Lung (tissue), 17 donors: ENCODE measurements at places on chromosomes 1 and 21. TPM values are rescaled to one million over a fixed set of nuclear protein-coding genes. Genes with fewer than 3 reads are reported as not detected.

- H3K4me3 ChIP-seq = no peak overlapping the region
- no peaks in the 10 kb centered on the region for H3K4me1 ChIP-seq
- DNase-seq = no peak
Observed at GRCh38 chr1:207670997-207671396, 26.1 kb downstream of the CR1L start.

DNA sequence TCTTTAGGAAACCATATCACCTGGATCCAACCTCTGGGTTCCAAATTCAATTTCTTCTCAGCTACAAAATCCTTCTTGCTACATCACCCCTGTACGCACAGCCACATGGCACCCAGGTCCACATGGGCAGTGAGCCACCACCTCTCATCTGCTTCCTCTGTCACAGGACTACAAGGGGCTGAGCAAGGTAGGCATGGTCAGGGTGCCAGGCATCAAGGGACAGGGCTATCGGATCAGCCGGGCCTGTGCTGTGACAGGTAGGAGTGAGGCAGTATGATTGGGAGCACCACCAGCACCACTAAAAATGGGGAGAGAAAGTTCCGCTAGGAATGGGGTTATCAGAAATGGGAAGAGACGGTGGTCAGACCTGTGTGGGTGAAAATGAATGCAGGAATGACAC, 29.4 kb downstream of the S100A6 start:
- no peak overlapping the region for H3K4me3 ChIP-seq
- no peak overlapping the region for H3K27ac ChIP-seq
- H3K36me3 ChIP-seq = no peaks in the 10 kb centered on the region
- no peaks in the 10 kb centered on the region for H3K27me3 ChIP-seq
- no peak for DNase-seq

- H3K27me3 ChIP-seq = peaks cover 14% of the 10 kb centered on the region
- peaks cover 13% of the 10 kb centered on the region for H3K4me1 ChIP-seq
- no peak overlapping the region for H3K27ac ChIP-seq
- H3K36me3 ChIP-seq = no peaks in the 10 kb centered on the region
Observed at GRCh38 chr1:119011706-119012105, 23.6 kb upstream of the TBX15 start.

GRCh38 chr21:36384885-36385232, 333 bp upstream of the CHAF1B start:
- H3K27ac ChIP-seq = no peak overlapping the region
- H3K4me3 ChIP-seq = no peak overlapping the region
- no peaks in the 10 kb centered on the region for H3K36me3 ChIP-seq
- no peaks in the 10 kb centered on the region for H3K4me1 ChIP-seq
- no peaks in the 10 kb centered on the region for H3K27me3 ChIP-seq

- H3K4me3 ChIP-seq = no peak overlapping the region
- H3K27ac ChIP-seq = peak overlapping the region; percentile 7
- H3K27me3 ChIP-seq = no peaks in the 10 kb centered on the region
- DNase-seq = no peak
- H3K36me3 ChIP-seq = no peaks in the 10 kb centered on the region
Observed at GRCh38 chr1:208172423-208173145, 71.6 kb downstream of the PLXNA2 start.

GRCh38 chr21:36541721-36542139, 61.8 kb upstream of the CLDN14 start:
- H3K36me3 ChIP-seq = no peaks in the 10 kb centered on the region
- peaks cover 2% of the 10 kb centered on the region for H3K27me3 ChIP-seq
- DNase-seq = no peak

DNA sequence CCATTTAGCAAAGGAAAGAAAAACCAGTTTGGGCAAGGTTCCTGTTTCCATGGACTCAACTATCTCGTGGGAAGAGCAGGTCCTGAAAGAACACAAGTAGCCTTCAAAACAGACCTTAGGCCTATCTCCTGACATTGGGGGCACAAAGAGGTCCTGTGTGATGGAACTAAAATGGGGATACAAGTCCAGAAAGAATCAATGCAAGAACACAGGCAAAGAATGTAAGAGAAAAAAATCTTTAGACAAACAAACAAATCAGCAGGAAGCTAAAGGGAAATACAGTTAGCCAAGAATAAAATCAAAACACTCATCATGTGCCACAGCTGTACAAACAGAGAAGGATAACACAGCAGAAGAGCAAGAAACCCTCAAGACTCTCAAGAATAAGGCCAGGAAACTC, 28.2 kb downstream of the SLC30A10 start:
- H3K27ac ChIP-seq = no peak overlapping the region
- no peak overlapping the region for H3K4me3 ChIP-seq
- no peaks in the 10 kb centered on the region for H3K36me3 ChIP-seq
- H3K27me3 ChIP-seq = no peaks in the 10 kb centered on the region

- no peaks in the 10 kb centered on the region for H3K4me1 ChIP-seq
- peaks cover 12% of the 10 kb centered on the region for H3K27me3 ChIP-seq
- no peak overlapping the region for H3K27ac ChIP-seq
- no peak overlapping the region for H3K4me3 ChIP-seq
- H3K36me3 ChIP-seq = no peaks in the 10 kb centered on the region
Observed at GRCh38 chr1:47991673-47992072, 5.5 kb downstream of the TRABD2B start.

- H3K4me3 ChIP-seq = no peak overlapping the region
- H3K36me3 ChIP-seq = no peaks in the 10 kb centered on the region
- peaks cover 7% of the 10 kb centered on the region for H3K27me3 ChIP-seq
- H3K27ac ChIP-seq = no peak overlapping the region
- DNase-seq = peak; percentile 54
Observed at GRCh38 chr1:3668585-3669300, 16.4 kb downstream of the TP73 start.

GRCh38 chr1:5577255-5578040, 414.8 kb downstream of the NPHP4 start:
- no peak overlapping the region for H3K4me3 ChIP-seq
- H3K27me3 ChIP-seq = no peaks in the 10 kb centered on the region
- H3K36me3 ChIP-seq = no peaks in the 10 kb centered on the region
- H3K27ac ChIP-seq = no peak overlapping the region

DNA sequence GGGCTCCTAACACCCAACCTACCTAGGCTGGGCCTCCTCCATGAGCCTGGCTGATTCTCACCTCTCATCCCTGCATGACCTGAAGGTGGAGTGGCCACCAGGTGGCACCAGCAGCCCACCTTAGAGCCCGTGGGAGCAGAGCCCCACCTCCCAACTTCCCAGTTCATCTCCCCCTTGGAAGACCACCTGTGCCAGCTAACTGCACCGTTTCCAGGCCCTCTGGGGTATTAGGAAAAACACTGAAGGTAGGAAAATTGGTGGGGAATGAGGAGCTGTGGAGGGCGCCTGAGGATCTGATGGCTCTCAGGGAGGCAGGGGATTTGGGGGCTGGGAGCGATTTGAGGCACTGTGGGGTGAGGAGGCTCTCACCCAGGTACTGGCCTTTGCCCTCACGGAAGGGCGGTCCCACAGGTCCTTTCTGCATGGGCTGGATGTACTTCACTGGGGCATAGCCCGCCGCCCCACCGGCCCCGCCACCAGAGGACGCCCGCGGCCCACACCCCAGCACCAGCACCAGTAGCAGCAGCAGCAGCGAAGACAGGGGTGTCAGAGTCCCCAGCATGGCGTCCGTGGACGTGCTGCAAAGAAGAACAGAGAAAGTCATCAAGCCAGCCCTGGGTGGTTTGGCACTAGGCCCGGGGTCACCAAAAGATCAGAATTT, 11.1 kb downstream of the ADPRS start:
- H3K4me1 ChIP-seq = peaks cover 7% of the 10 kb centered on the region
- no peaks in the 10 kb centered on the region for H3K27me3 ChIP-seq
- H3K27ac ChIP-seq = no peak overlapping the region
- no peak overlapping the region for H3K4me3 ChIP-seq
- no peaks in the 10 kb centered on the region for H3K36me3 ChIP-seq

DNA sequence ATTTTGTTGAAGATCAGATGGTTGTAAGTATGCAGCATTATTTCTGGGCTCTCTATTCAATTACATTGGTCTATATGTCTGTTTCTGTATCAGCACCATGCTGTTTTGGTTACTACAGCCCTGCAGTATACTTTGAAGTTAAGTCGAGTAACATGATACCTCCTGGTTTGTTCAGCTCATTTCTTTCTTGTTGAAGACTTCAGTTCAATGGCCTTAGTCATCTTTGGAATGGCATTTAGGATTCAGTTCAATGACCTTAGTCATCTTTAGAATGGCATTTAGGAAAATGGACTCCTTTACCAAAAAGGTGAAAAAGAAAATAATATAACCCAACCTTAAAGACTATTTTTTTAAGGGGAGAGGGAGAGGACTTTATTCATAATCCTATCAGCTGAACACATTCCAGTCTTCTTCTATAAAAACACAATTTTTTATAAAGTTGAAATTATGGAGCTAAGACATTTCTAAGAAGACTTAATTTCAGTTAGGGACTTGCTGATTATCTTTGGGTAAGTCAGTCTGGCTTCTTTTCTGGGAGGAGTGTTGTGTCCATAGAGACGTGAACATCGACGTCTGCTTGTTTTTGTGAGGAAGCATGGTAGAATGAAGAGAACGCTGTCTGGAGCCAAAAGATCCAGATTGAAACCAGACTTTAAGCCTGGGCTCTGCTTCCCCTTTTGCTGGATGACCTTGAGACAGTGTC, 48.3 kb downstream of the DDR2 start:
- H3K27ac ChIP-seq = peak overlapping the region; percentile 79
- H3K4me3 ChIP-seq = no peak overlapping the region
- no peaks in the 10 kb centered on the region for H3K36me3 ChIP-seq
- no peak for DNase-seq

The LEPROT gene
- total RNA-seq = 88.6 TPM
